Brain pericyte (primary cell): ENCODE measurements at places on chromosomes 16 and 17.

- no peak for DNase-seq
Observed at GRCh38 chr16:79593074-79593531, 7.4 kb downstream of the MAF start.

- peak; percentile 44 for DNase-seq
Observed at GRCh38 chr17:80649672-80650330, 105.2 kb downstream of the RPTOR start.

- no peak for DNase-seq
Observed at GRCh38 chr17:81018044-81018802, 16.7 kb upstream of the BAIAP2 start.

DNA sequence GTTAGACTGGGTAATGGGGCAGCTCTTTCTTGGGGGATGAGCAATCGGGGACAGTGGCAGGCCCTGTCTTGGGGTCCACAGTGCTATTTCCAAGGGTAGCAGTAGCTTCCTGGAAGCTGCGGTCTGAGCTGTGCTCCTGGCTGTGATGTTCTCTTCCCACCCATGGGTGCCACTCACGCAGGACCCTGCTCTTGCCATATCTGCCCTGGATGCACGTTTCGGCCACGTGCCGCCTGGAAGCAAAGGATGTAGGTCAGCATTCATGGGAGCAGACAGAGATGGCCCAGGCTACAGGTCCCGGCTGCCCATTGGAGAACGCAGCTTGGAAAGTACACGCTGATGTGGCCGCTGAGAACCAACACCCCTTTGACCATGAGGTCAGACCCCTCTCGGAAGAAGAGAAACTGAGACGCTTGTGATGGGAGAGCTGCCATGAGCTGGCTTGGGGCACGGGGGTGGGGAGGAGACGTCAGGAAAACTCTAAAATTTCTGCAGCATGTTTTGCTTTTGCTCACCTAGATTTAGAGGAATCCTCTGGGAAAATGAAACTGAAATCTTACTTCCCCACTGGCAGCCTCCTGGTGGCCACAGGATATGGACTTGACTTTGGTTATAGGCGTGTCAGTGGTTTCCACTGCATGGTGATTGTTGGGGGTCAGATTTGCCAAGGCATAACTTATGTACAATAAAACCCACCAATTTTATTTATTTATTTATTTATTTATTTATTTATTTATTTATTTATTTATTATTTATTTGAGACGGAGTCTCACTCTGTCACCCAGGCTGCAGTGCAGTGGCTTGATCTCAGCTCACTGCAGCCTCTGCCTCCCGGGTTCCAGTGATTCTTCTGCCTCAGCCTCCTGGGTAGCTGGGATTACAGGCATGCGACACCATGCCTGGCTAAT lies 36.2 kb upstream of the IRF8 start:
- no peak for DNase-seq
